ENCODE measurements at places on chromosomes 7 and 10.

DNA sequence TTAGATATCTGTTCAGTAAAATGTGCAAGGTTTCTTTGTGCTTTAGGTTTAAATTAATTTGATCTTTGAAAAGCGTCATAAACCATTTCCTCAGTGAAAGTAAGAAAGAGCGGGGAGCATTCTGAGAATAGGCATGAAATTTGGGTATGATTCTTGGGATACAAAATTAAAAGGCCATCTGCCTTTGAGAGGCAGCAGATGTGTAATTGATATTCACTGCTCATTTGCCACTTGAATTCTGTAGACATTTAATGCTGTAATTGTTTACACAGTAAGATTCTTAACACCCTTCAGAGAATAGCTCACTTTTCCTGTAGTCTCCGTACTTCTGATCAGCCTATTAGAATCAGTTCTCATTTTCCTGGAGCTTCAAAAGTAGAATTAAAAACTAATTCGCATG is 18.7 kb downstream of the FRMD4A start:
- DNase-seq, result no peak

DNA sequence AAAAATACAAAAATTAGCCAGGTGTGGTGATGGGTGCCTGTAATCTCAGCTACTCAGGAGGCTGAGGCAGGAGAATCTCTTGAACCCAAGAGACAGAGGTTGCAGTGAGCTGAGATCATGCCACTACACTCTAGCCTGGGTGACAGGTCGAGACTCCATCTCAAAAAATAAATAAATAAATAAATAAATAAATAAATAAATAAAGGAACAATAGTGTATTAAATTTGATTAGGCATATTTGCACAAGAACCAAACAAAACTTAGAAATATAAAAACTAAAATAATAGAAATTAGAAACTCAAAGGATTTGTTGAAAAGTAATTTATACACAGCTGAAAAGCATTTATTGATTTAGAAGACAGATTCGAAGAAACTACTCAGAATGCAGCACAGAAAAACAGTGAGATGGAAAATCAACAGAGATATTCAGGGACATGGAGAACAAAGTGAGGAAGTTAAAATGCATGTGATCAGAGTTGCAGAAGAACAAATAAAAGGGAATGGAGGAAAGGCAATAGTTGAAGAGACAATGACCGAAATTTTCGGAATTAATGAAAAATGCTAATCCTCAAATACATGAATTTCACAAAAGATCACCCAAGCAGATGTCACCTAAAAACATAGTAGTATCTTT is 17.7 kb downstream of the IFIT3 start:
- no peak for DNase-seq

DNA sequence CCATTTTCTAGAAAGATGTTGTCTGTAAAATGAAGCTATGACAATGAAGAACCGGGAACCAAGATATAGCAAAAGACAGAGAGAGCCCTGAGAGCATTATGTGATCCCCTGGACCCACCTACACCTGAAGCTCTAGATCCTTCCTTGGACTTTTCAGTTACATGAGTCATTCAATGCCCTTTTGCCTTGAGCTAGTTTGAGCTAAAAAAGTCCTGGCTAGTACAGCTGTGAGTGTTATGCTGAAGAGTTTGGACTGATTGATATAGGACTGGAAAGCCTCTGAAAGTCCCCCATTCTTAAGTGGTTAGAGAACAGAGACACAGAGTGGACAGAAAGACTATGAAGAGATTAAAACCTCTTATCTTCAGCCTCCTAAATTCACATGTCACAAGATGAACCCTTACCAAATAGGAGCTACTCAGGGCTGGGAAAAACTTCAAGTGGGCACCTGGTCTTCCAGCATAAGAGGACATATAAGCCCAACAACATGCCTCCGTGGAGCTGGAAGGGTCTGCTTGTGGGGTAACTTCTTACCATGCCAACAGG is 386.8 kb upstream of the NFE2L3 start:
- no peak for DNase-seq

GRCh38 chr10:24886290-24886680 is 66.1 kb downstream of the PRTFDC1 start:
- DNase-seq, result no peak

DNA sequence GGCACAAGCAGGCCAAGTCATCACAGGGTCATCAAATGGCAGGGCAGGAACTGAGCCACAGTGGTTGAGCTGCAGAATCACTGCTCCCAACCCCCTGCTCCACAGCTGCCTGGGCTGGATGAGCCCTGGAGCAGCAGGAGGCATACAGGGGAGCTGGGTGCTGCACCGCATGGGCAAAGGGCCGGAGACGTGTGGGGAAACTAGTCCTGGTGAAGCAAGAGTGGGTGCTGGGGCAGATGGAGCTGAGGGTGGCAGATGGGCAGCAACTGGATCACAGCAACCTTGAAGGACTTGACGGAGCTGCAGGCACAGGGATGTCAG is 16.0 kb upstream of the VOPP1 start:
- no peak for DNase-seq

GRCh38 chr10:131872827-131873375 is 27.9 kb upstream of the PPP2R2D start:
- DNase-seq, result no peak

- DNase-seq, result no peak
These were observed 40.0 kb downstream of the RAPGEF5 start for GRCh38 chr7:22316914-22317313.

DNA sequence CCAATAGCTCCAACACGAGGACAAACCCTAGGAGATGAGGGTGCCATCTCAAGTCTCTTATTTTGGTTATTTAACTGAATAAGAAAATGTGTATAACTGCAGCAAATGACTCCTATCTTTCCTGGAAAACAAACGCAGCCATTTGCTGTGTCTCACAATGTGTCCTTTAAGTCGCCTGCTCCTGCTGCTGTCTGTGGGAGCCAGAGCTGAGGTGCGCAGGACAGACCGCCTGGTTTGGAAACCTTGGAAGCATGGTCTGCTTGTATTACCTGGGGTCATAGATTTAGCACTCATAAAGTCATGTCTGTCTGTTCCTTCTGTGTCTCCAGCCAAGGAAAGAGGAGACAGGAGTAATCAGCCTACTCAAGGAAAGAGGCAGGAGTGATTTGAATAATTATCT is 760.2 kb downstream of the GRID1 start:
- no peak for DNase-seq

DNA sequence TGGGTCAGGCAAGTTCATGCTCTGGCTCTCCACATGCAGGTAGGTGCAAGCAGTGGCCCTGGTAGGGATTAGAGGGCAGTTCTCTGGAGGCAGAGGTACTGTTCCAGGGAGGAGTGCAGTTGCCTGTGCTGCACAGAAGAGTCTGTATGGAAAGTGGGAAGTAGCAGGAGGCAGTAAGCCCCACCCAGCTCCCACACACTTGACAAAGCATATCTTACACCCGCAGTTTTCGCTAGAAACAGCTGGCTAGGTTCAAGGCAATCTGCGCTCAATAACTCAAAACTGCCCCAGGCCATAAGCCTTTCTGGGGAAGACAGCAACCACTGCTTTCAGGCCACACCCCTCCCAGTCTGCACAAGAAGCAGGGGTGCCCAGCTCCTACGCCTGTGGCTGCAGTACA is 33.1 kb upstream of the ARMC3 start:
- DNase-seq, result no peak

DNA sequence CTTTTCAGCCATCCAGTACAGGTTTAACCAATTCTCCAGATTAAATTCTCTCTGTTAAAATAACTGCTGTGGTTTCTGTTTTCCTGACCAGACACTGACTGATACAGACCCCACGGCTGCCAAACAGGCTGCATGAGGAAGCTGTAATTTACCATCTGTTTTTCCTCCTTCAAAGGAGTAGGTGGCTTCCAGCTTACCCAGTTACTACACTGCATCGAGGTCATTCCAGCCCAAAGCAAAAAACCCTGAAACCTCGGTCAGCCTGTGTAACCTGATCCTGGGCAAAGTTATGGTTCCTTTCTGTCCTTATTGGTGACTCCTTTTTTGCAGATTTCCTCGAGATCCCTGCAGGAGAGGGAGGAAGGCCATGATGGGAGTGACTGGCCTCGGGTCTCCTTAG is 27.9 kb upstream of the LOXL4 start:
- DNase-seq, result no peak

GRCh38 chr7:31782411-31782991 is 95.5 kb downstream of the PPP1R17 start:
- DNase-seq, result no peak

GRCh38 chr10:33234831-33235237 is 99.6 kb downstream of the NRP1 start:
- no peak for DNase-seq

- no peak for DNase-seq
These were observed 20.4 kb downstream of the TSPAN14 start for GRCh38 chr10:80474597-80474910.

- no peak for DNase-seq
These were observed 37.9 kb upstream of the CRYGN start for GRCh38 chr7:151477867-151478266.

- peak; percentile 7 for DNase-seq
These were observed 19.9 kb downstream of the ACTA2 start for GRCh38 chr10:88932539-88933256.

GRCh38 chr10:58836991-58837575 is 324.4 kb downstream of the BICC1 start:
- no peak for DNase-seq

GRCh38 chr10:114755537-114755936 is 66.0 kb upstream of the FHIP2A start:
- DNase-seq, result no peak

- DNase-seq, result no peak
These were observed 171.2 kb downstream of the ARHGAP12 start for GRCh38 chr10:31757386-31757791.

DNA sequence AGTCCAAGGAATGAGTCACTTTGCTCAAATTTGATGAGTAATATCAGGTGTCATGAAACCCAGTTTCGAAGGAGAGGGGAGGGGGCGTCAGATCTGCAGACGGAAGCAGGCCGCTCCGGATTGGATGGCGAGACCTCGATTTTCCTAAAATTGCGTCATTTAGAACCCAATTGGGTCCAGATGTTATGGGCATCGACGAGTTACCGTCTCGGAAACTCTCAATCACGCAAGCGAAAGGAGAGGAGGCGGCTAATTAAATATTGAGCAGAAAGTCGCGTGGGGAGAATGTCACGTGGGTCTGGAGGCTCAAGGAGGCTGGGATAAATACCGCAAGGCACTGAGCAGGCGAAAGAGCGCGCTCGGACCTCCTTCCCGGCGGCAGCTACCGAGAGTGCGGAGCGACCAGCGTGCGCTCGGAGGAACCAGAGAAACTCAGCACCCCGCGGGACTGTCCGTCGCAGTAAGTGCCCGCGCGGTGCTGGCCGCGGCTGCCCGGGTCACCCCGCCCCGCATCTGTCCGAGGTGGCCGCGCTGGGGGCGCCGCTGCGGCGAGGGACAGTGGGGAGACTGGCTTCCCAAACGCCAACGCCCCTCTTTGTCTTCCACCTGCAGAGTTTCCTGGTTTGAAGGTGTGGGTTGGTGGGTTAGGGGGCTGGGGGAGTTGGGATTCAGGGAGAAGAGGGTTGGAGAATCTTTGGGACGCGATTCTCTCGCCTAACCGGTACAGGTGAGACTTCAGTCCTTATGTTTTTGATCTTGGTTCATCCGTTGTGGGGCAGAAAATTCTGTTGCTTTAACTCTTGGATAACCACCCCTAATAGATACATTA is at the start of gene TAC1:
Gene TAC1 (plus strand): TSS at position 351 of the 829 bp plus-strand sequence. CDS start 527 bp downstream, outside the sequence.
- DNase-seq, result no peak

- no peak for DNase-seq
These were observed 321.3 kb downstream of the PHF14 start for GRCh38 chr7:11294965-11295364.

GRCh38 chr10:71399946-71400345 is 3.2 kb downstream of the CDH23 start:
- DNase-seq, result no peak

DNA sequence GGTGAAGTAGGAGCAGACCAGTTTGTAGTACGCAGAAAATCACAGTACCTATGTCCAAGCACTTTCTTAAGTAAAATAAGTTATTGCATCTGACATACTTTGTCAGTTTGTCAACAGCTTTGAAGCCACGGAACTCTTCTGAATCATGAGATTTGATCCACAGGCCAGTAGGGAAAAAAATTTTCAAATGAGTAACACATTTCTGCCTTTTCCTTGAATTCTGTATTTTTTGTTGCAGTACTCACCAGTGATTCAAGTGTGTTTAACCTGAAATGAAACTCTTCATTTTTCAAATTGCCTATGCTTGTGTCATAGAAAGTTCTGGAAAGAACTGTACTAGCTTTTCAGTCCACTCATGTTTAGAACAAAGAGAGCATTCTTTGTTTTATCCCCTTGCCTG is 337.7 kb downstream of the GATA3 start:
- DNase-seq, result no peak

- DNase-seq, result no peak
These were observed 83.5 kb upstream of the INSIG1 start for GRCh38 chr7:155213955-155214740.

DNA sequence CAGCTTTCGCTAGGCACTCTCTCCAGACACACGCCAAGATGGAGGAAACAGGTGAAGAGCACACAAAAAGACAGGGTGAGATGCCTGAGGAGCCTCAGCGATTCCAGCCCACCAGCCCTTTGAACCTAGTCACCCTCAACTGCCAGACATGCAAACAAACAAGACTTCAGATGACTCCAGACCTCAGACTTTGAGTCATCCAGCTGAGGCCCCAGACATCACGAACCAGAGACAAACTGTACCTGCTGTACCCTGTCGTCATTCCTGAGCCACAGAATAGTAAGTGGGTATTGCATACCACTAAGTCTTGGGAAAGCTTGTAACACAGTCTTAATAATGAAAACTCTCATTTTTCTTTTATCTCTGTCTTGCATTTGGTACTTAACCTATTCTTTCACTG is 126.6 kb upstream of the LSM8 start:
- no peak for DNase-seq

DNA sequence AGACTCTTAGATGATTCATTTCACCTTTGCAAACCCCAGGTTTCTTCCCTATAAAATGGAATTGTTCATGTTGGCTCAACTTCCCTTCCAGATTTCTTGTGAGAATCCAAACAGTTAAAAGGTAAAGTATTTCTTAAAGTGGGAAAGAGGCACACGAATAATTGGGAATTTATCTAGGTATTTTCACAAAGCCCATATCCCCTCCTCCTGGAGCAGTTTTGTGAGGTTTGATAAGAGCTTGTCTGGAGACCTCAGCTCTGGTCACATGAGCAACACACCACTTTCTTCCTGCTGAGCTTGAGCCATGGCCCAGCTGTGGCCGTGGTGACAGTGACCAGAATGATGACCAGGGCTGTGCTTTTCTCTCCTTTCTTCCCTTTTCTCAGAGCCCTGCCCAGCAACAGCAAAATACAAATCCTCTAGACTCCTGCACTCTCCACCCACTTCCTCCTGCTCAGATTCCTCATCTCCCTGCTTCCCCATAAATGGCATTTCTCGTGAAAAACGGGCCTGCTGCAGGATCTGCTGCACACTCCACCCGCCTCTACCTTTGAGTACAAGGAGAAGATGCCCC is 87.7 kb downstream of the PIK3CG start:
- DNase-seq, result no peak

Measured in activated CD4-positive, CD25-positive, alpha-beta regulatory T cell (primary cell).